Foreskin fibroblast (primary cell): ENCODE measurements at places on chromosomes 2 and 18.

- DNase-seq, result no peak
These were observed 30.1 kb downstream of the SPRED2 start for GRCh38 chr2:65402323-65402722.

GRCh38 chr2:32712870-32713269, 85.0 kb downstream of the TTC27 start:
- no peak for DNase-seq

DNA sequence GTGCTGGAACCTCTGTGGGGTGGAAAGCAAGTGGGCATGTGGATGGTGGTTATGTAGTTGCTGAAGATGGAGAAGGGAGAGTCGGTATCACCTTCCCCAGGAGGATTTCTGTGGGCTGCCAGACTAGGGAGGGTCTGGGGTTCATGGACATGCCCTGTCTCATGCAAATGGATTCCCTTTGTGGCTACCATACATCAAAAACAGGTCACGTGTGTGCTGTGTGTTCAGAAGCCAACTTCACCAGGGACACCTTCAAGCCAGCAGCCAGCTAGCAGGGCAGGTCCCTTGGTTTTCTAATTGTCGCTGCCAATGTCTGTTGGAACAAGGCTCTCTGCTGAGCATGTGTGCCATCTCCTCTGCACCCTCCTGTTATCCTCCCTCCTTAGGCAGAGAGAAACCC, 155.2 kb downstream of the ATP9B start:
- no peak for DNase-seq

- DNase-seq, result no peak
These were observed 23.4 kb upstream of the TMEM87B start for GRCh38 chr2:112031473-112032223.

- no peak for DNase-seq
These were observed 548.4 kb upstream of the FSHR start for GRCh38 chr2:49702740-49703139.

- no peak for DNase-seq
These were observed 413.6 kb downstream of the PTH2R start for GRCh38 chr2:208820014-208820688.

DNA sequence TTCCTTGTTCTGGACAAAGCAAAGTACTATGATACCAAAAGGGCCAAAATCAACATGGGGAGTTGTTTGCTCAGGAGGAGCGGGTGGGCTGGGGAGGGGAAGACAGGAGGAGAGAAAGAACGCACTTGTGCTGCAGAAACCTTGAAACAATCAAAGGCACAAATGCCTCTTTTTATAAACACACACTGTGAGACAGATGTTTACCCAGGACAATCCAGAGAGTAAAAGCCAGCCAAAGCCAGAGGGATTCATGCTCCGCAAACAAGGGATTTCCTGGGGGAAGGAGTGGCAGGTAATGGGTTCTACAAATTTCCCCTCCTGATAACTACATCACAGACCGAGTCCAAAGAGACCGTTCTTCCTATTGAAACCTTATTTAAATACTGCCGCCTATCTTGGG, 323.5 kb upstream of the SKOR2 start:
- DNase-seq, result no peak

DNA sequence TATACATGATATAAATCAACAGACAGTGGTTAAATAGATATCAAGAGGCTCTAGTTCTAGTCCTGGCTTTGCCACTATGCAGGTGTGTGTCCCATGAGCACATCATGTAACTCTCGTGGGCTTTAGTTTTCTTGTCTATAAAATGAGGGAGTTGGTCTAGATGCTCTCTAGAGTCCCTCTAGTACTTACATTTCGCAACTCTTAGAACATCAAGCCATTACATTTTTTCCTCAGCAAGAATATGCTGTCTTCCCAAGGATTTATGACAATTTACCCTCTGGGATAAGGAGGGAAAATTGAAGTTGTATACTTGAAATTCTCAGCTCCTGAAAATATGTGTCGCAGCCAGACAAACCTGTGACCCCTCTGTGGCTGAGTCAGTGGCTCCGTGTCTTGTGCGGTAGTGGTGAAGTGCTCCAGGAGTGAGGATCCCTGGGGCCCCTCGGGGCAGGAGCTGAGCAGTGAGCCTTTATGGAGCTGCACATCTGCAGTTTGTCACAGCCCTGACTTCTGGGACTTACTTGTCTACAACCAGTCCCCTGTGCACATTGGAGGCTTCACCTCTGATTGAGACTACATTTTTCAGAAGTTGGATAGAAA, 6.8 kb downstream of the PKP4 start:
- no peak for DNase-seq

DNA sequence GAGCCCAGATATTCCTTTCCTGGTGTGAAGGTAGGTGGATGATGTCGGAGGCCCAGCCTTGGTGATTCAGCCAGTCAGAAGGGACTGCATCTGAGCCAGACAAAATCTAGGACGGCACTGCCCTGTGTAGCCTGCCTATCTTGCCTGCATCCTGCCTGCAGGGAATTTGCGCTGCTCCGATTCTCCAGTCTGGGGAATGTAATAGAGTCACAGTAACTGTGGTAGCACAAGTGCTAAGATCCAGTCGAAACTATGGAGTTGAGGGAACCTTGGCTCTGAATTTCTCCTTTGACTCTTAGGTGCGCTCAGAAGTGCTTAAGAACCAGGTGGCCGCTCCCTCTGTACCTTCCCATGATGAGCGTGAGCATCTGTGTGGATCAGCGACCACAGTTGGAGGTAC, 15.9 kb downstream of the IL36B start:
- DNase-seq, result no peak

DNA sequence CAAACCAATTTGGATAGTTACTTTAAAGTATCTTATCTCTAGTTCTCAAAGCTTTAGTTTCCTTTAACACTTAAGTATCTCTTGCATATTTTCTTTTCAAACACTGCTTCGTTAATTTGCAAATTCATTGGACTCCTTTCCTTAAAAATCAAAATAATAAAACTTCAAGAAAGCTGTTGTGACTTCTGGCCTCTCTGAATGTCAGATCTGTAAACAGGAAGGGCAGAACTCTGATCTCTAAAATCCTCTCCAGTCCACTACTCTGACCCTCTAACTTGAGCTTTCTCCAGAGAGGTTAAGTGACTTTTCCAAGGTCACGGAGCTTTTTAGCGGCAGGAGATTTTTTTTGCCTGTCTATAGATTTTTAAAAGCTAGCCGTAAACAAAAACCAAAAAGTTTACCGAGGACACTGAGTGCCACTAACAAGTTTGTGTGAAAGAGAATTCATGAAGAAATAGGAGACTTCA, 155.5 kb downstream of the TGIF1 start:
- no peak for DNase-seq

DNA sequence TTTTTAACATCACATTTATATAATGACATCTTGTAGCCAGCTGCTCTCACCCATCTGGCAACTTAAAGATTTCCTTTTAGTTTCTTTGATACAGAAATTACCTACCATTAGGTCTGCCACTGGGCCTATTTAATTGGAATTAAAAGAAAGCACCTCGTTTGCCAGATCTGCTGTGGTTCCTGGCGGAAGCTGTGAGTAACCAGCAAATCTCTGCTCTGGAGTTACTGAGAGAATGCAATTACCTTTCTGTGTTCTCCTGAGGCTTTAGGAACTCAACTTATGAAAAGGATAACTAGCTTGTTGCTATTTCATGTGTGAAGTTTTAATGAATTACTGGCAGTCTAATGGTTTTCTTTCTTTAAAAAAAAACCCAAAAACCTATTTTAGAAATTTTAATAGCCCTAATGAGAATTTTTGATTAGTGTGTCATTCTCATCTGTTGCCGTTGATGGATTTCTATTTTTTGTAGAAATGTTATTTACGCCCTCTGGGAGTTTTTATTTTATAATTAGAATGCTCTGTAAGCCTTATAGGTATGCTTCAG, 69.7 kb upstream of the LYPD6B start:
- DNase-seq, result no peak

- no peak for DNase-seq
These were observed 49.9 kb upstream of the TAF1B start for GRCh38 chr2:9793156-9793917.

- peak; percentile 30 for DNase-seq
These were observed 154.0 kb downstream of the LDLRAD4 start for GRCh38 chr18:13372531-13372951.

DNA sequence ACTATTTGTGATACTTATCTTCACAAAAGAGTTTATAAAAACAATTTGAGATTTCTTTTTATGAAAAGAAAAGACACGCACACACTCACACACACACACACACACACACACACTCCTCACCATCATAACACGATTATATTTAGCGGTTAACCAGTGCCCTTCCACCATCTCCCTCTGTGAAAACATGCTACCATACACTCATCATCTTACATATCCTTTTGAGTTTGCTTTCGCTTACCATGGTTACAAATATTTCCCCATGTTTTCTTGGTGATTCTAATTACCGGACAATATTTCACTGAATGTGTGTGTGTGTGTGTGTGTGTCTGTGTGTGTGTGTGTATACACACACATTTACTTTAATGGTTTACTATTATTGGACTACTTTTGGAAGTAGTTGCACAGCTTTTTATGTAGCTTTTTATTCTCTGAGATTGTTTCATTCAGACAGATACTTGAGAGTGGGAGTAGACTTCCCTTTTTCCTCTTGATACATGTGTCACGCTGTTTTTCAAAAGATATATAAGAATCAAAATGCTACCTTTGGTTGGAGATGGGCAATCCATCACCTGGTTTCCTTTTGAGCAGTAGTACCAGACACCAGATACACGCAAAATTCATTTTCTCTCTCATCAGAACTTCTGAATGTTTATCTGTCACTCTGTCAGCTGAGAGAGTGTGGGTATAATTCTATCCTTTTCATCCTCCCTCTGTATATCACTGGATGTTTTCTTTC, 138.1 kb downstream of the SETBP1 start:
- no peak for DNase-seq

- peak; percentile 24 for DNase-seq
These were observed 114.0 kb downstream of the NEDD4L start for GRCh38 chr18:58158008-58158407.

GRCh38 chr2:16725549-16725948, 59.9 kb upstream of the CYRIA start:
- no peak for DNase-seq

DNA sequence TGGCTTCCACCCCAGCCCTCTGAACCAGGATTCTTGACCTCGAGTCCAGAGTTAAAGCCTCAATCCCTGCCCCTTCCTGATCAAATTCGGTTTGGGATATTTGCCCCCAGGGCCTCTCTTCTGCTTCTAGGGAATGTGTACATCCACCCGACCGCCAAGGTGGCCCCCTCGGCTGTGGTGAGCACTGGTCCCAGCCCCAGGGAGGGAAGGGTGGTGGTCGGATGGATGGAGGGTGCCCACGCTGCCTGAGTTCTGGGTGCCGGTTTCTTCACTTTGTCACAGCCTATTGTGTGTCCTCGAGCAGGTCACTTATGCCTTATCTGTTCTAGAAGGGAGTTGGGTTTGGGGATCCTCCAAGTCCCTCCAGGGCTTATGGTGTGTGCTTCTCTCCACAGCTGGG, 6.9 kb downstream of the GMPPA start:
- DNase-seq, result no peak

GRCh38 chr2:42770288-42771131, 6.6 kb upstream of the OXER1 start:
- no peak for DNase-seq

- no peak for DNase-seq
These were observed 72.5 kb downstream of the FAM210A start for GRCh38 chr18:13653746-13654433.

- peak; percentile 34 for DNase-seq
These were observed 434.0 kb upstream of the SPHKAP start for GRCh38 chr2:228615496-228615895.

- DNase-seq, result no peak
These were observed 19.8 kb downstream of the YWHAQ start for GRCh38 chr2:9610781-9611548.

DNA sequence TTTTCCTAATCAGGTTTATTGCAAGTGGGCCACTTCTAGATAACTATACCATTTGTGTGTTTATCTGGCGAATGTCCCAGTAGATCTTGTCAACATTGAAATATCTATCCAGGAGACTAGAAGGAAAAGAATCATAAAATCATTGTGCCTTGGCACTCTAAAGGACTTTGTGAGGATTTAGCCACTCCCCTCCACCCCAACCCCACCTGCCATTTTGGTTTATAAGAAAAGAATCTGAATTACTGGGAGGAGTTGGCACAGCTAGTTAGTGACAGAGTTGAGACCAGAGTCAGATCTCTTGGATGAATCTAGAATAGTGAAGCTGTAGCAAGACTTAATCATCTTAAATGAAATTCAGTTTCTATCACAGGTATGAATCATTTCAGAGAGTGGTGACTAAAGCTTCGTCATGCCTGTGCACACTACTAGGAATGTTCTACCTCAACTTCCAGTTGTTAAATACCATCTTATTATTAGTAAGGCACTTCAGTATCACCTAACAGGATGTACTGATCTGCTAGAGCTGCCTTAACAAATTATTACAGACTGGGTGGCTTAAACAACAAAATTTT, 212.7 kb upstream of the SLC14A2 start:
- peak; percentile 49 for DNase-seq

- no peak for DNase-seq
These were observed 170.7 kb downstream of the TDRD15 start for GRCh38 chr2:21294446-21294845.

DNA sequence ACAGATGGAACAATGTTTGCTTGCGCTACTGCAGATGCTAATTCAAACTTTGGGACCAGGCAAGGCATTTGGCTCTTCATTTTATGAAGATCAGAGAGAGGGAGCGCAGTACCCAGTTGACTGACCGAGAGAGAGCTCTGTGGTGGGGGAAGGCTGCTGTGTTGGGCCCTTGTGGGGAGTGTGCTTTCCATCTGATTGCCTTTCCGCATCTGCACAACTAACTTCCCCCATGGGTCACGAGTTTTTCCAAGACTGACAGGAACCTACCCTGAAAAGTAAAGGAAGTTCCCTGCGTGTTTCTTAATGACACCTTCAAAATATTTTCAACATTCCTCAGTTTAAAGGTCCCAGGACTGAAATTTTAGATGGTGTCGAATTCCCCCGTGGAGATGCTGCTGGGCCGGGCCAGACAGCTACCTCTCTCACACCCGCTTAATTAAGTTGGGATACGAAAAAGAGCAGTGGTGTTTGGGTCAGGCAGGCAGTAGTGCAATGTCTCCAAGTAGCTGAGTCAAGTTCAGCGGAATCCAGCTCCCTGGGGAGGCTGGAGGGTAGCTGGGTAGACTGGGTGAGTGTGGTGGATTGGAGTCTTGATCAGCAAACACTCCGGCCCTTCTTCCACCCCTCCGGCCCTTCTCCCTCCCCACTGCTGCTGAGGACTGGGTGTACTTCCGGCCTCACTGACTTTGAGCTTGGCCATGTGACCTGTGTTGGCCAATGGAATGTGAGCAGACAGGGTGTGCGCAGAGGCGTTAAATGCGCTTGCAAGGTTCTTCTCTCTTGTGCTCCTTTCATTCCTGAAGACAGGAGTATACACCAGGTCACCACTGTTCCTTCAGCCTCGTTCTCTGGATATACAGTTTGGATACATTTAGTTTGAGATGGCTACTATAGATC, 2.3 kb upstream of the ARHGAP25 start:
- DNase-seq, result no peak

GRCh38 chr2:19916385-19916950, 14.7 kb upstream of the TTC32 start:
- DNase-seq, result no peak
